ENCODE measurements at places on chromosomes 4 and X.

GRCh38 chr4:7389719-7390118 lies 45.0 kb downstream of the PSAPL1 start:
- no peak for DNase-seq

DNA sequence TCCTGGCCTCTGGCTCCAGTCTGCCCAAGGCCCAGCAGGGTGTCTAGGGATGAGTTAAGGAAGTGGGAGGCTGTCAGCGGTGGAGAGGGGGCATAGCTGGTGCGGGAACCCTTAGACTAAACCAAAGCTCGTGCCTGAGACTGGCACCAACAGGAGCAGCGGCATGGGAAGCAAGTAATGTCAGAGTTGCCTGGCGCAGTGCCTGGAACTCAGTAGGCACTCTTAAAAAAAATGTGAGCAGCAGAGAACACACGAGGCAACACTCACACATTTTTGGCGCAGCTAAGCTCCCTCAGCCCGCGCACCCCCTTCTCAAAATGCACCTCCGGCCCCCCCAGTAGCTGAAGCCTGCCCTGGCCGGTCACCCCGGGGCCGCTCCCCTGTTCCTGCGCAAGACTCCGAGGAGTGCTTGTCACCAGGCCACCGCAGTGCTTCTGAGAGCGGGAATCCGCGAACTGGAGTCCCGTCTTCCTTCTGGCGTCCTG lies 583 bp downstream of the GABRE start:
- peak; percentile 37 for DNase-seq

DNA sequence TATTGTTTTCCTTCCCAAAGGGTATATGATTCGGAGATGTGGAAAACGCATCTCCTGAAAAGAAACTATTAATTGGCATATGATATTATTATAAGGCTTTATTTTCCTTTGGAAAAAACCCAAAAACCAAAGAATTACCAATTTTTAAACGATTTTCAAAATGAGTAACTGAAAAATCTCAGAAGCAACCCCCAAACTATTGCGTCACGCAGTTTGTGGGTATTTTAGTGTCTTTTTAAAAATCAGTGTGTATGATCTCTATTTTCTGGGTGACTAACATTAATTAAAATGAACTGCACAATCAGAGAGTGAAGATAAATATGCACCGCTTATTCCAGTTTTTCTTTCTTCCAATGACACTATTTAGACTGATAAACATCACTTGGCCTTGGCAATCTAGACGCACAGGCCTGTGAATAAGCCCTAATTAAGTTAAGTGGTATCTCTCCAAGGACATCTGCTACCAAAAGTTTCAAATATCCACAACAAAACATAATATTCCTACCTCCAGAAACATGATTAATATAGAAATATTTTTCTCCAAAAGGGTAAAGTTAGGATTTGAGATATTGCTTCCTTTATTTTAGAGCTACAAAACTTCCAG lies 511.5 kb upstream of the FAM241A start:
- DNase-seq, result no peak

GRCh38 chr4:13541176-13541604 lies 3.1 kb downstream of the NKX3-2 start:
- DNase-seq, result no peak

DNA sequence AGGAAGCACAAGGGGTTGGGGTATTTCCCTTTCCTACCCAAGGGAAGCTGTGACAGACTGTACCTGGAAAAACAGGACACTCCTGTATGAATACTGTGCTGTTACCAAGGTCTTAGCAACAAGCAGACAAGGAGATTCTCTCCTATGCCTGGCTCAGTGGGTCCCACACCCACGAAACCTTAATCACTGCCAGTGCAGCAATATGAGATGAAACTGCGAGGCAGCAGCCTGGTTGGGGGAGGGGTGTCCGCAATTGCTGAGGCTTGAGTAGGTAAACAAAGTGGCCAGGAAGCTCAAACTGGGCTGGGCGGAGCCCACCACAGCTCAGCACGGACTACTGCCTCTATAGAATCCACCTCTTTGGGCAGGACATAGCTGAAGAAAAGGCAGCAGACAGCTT lies 197.7 kb downstream of the INPP4B start:
- DNase-seq, result no peak

- DNase-seq, result no peak
These were observed 20.6 kb downstream of the GAB1 start for GRCh38 chr4:143357161-143357845.

DNA sequence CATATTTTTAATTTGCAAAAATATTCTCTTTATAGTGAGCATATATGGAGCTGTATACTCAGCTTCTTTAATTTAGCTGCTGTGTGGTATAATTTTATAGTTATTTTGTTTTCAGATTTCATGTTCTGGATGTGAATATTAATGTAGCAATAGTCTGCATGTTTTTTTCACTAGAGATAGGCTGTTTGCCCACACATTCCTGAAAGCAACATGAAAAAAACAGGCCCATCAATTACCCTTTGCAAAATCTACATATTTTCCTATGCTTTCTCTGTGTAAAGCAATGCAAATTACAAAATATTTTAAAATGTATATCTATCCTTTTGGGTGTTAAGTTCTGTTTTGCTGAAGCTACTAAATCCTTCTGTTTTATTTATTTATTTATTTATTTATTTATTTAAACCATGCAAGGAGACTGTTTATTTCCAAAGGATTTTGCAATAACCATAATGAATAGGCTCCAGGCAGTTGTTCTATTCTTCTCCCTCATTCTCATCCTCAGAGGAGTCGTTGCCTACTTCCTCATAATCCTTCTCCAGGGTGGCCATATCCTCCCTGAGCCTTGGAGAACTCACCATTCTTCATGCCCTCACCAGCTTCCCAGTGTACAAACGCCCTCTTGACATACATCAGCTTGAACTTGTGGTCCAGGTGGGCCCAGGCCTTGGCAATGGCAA lies 277.1 kb downstream of the ANKRD50 start:
- DNase-seq, result no peak

- no peak for DNase-seq
These were observed 12.4 kb downstream of the NSD2 start for GRCh38 chr4:1883583-1883982.

- DNase-seq, result no peak
These were observed 77.8 kb upstream of the SLC4A4 start for GRCh38 chr4:71261001-71261400.

- DNase-seq, result peak; percentile 81
These were observed 95.8 kb downstream of the DHX15 start for GRCh38 chr4:24488399-24489164.

- DNase-seq, result peak; percentile 1
These were observed 44.1 kb upstream of the MBNL3 start for GRCh38 chrX:132532913-132533312.

DNA sequence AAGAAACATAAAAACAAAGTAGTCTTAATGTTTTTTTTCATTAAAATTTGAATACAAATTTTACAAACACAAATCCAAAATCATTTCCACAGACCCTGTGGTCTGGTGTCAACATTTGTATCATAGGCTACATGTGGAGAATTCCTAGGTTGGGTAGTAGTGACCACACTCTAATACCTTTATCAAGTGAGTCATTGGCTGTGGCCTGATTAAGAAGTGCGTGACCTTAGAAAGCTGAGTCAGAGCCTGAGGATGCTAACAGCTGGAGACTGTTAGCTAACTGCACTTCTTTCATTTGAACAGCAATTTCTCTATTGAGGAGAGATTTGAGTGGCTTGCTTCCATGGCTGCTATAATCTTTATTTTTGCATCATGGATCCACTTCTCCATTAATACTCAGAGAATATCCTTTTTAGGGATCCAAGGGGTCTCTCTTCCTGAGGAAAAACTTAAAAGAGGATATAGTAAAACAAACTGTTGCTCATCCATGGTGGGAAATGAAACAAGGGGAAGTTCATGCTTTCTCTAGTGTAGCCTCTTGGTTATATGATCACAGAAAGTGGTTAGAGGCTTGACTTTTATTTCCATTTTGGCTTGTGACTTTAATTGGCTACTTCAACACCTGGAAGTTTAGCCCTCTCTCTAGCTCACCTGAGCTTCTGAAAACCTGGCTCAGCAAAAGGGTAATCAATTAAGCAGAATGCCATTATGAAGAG lies 335.8 kb downstream of the PABPC4L start:
- peak; percentile 38 for DNase-seq

DNA sequence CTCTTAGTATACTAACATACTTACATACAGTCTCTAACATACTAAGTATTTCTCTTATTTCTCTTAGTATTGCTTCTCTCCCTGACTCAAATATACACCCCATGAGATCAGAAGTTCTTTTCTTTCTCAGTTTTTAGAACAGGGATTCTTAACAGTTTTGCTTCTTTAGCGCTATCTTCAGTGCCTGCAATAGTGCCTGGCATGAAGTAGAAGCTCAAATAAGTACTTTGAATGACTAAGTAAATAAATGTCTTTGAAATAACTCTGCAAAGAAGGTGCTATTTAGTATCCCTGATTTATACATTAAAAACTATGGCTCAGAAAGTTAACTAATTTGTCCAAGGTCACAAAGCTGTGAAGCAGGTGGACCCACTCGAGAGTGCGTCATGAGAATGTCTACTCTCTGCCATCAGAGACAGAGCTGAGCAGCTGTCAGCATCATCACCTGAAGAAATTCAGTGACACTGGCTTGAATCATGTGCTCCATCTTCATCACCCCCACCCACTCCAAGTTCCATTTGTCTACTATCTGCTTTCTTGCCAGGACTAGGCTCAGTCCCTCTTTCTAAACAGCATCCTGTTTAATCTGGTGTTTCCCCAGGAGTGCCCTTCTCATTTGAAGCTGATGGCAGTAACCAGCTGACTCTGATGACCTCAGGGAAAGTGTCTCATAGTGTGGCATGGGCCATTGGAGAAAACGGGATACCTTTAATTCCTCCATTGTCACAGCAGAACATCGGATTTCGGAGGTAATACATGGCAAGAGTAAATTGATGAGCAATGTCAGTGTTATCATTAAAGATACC lies 83.1 kb downstream of the CC2D2A start:
- no peak for DNase-seq

DNA sequence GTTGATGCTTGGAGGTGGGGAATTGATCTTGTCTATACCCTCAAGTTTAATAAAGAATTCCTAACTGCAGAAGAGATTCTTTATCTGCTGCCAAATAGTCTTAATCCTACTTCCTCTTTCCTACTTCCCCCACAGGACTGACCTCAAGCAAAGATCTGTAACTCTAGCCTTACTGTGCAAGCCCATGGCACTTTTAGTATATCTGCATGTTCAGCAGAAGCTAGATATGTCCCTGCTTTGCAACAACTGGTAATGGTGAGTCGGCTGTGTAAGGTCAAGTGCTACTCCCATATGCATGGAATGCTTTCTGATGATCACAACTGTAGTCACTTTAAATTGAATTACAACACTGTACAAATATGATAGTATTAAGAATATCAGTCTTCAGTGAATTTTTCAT lies 26.3 kb upstream of the PDS5A start:
- DNase-seq, result no peak

DNA sequence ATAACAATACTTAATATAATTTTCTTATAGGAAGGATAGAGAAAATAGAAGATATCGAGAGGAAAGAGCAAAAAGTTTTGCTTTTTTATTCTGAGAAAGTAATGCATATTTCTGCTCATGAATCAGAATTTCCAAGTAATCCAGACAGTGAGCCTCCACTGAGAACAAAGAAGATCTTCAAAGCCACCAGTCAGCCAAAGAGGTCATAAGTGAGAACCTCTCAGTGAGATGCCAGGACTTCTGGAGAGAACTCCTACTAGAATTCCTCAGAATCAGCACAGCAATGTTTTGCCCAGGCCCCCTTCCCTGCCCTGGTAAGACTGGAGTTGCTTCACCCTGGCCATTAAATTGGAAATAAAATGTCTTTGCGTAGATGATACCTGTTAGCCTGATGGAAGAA lies 254.4 kb upstream of the FAT4 start:
- DNase-seq, result no peak

- DNase-seq, result no peak
These were observed 30.9 kb downstream of the FAM9C start for GRCh38 chrX:13013363-13014110.

GRCh38 chr4:189322426-189322825 lies 618.2 kb upstream of the FRG1 start:
- DNase-seq, result no peak

DNA sequence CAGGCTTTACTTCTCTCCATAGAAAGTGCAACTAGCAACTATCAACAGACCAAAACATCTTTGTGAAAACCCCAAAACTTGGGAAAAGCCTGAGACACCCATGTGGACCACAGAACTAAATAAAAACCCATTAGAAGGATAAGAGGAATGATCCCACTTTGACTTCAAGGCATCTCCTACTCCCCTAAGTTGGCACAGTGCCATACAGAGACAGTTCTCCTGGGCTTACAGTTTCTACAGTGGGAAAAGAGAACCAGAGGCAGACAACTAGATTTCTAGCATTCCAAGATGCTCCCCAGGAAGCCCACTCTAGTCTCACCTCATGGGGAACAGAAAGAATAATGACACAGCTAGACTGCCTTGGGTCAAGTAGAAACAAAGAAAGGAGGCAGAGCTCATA lies 20.4 kb downstream of the TMLHE start:
- DNase-seq, result no peak

- DNase-seq, result peak; percentile 1
These were observed 403 bp upstream of the LGI2 start for GRCh38 chr4:25031077-25031621.

- no peak for DNase-seq
These were observed 47.8 kb downstream of the APELA start for GRCh38 chr4:164924670-164925238.

DNA sequence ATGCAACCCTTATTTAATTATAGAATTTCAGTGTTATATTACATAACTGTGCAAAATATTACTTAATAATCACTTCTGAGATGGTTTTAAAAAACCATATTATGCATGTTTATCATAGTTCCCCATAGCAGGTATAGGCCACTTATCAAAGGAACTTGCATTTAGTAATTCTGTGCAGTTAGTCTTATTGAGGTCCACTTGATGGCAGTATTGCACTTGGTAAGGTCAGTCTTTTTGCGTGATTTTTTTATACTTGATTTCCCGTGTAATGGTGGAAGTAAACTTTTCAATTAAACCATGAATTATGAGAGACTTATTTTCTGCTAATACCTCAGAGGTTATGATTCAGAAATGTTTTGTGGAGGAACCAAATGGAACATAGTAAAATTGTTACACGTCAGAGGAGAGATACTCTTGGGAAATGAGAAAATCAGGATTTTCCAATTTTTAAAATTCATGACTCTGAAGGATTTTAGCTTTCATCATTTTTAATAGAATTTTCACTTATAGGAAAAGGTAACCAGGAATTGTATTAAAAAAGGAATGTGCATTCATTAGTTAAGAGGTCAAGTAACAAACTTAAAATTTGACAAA lies 230.0 kb downstream of the CCSER1 start:
- DNase-seq, result no peak

- DNase-seq, result no peak
These were observed 14.4 kb upstream of the ASMTL start for GRCh38 chrX:1466971-1467561.

All from Calu3 (cell line).